GM10248 (cell line): ENCODE measurements at places on chromosomes 4 and X.

DNA sequence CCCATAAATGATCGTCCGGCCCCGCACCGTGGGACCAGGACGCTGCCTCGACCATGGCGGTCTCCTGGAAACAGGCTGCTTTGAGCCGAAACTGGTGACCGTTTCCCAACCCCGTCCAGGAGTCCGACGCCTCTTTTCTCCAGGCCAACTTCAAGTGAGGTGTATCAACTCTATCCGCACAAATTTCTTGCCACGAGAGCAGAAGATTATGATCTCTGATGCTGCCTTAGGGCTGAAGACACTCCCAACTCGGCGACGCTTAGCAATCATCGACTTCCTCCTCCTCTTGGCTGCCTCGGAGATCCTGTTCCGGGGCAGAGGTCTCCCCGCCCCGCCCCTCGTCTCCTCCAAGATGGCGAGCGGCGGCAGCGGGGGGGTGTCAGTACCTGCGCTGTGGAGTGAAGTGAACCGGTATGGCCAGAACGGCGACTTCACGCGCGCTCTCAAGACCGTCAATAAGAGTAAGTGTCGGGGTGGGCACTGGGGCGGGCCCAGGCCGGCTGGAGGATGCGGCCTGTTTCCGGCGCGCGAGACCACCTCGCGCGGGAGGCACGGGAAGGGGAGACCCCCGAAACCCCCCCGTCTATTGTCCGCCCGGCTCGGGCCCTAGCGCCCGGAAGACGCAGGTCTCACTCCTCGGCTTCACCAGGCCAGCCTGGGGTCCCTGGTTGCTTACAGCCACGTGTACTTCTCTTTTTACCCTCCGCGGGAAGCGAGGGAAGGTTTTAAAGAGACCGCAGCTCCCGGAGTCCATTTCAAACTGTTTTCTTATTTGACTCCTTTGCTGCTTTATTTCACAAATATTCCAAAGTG, at the start of gene SRP72:
SRP72 (plus strand) TSS at position 334 of the 813 bp plus-strand sequence; CDS start at position 353, 19 bp downstream.
- DNase-seq, result peak; percentile 92

- DNase-seq, result no peak
Observed at GRCh38 chr4:32135642-32136041, 1415.5 kb downstream of the PCDH7 start.

DNA sequence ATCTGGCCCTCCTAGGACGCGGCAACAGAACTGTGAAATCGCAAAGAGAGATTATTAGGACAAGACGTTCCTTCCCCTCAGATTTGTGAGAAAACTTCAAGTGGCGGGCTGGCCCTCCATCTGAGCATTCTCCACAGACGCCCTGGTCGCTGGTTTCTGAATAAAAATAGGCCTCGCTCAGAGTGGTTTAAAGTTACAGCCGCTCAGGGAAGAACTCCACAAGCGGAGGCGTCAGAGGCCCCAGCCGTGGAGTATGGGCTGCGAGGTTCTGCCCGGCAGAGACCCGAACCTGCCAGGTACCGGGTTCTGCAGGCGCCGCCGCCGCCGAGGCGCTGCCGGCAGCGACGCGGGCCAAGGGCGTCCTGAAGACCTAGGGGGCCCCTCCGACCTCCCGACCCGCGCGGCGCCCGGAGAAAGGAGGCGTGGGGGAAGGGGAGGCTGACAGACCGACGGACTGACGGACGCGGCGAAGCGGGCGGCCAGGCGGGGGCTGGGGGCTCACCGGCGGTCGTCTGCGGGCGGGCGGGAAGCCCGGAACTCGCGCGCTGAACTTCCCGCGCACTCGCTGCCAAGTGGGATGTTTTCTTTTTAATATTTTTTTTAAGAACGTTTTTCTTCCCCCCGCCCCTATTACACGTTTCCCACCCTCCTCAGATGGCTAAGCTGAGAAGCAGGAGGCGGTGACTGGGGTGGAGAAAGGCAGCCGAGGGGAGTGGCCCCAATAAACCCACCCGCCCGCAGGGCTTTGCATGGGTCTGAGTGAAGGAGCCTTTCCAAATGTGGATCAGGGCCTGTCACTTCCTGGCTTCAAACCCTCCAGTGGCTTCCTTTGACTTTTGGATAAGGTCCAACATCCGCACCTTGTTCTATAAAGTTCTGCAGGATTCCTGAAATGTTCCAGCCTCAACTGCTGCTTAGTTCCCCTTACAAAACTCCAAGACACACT, at the start of gene PABPC4L:
PABPC4L (minus strand) TSS at position 574 of the 946 bp plus-strand sequence. CDS start 770 bp downstream, outside the sequence.
- no peak for DNase-seq

DNA sequence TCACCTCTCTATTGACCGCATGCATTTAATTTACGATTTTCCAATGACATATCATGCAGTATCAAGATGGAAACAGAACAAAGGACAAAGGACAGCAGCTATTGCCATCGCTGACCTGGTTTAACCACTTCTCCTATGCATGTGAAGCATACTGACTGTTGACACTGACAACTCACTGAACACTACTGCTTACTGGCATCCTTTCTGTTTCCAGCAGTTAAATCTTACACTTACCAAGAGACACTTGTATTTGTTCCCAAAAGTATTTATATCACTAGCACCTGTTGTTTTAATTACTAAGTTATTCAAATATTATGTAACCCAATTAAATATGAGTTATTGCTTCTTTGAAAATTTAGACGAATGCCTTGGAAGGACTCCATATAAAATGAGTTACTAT, 176.7 kb downstream of the PDGFC start:
- no peak for DNase-seq

DNA sequence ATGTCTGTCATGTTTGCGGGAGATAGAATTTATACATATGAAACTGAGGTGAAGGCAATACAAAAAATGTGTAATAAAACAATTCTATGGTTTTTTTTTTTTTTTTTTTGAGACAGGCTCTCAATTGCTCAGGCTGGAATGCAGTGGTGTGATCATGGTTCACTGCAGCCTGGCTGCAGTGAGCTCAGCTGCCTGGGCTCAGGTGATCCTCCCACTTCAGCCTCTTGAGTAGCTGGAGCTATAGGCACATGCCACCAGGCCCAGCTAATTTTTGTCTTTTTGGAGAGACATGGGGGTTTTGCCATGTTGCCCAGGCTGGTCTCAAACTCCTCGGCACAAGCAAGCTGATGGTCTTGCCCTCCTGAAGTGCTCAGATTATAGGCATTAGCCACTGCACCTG, 10.1 kb downstream of the RADX start:
- DNase-seq, result no peak

GRCh38 chrX:127861611-127862010, 190.6 kb downstream of the ACTRT1 start:
- DNase-seq, result no peak

GRCh38 chr4:135365065-135365464, 1163.5 kb upstream of the PABPC4L start:
- DNase-seq, result no peak

- peak; percentile 5 for DNase-seq
Observed at GRCh38 chrX:109472939-109473735, 8.7 kb downstream of the GUCY2F start.

GRCh38 chr4:54717694-54718093, 59.9 kb downstream of the KIT start:
- no peak for DNase-seq

DNA sequence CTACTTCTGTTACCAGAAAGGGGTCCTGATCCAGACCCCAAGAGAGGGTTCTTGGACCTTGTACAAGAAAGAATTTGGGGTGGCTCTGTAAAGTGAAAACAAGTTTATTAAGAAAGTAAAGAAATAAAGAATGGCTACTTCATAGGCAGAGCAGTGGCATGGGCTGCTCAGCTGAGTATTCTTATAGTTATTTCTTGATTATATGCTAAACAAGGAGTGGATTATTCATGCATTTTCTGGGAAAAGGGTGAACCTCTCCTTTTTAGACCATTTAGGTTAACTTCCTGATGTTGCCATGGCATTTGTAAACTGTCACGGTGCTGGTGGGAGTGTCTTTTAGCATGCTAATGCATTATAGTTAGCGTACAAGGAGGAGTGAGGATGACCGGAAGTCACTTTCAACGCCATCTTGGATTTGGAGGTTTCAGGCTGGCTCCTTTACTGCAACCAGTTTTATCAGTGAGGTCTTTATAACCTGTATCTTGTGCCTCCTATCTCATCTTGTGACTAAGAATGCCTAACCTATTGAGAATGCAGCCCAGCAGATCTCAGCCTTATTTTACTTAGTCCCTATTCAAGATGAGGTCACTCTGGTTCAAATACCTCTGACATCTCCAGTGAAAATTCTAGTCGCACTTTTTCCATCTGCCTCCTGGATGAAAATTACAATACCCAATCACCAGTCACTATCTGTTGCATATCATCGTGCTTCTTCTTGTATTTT, 15.5 kb upstream of the TDO2 start:
- DNase-seq, result no peak

GRCh38 chr4:105714071-105714521, 5.5 kb downstream of the GSTCD start:
- peak; percentile 26 for DNase-seq

- no peak for DNase-seq
Observed at GRCh38 chrX:109940411-109940810, 62.5 kb upstream of the TMEM164 start.

DNA sequence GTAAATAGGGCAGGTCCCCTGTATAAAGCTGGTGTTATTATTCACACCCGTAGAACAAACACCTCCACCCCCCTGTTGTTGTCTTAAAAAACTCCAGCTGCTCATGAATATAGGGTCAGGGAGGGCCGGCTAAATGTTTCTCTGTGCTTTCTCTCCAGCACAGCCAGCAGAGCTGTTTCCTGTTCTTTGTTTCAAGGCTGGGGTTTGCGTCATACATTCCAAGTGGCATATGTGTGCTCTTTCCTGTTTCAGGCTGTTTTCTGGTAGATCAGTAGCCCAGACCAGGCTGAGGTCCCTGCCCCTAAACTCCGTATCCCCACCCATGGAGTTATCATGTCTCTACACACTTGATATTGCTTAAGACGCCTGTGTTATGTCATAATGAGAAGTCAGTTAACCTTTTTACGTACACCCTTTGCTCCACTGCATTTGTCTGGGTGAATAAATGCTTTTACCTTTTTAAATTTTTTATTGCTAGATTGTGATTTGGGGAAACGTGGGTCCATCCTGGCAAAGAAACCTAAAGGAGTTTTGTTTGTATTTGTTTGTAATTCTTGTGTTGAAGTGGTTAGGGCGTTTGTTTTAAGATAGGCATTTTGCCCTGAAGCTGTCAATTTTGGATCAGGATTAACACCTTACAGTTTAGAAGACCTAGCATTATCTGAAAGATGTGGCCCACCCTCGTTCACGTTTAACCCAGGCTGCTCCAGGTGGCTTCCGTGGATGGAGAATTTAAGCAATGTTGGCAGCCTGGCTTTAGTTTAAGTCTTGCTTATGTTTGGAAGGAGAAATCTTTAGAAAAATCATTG, 3.3 kb downstream of the KLF3 start:
- peak; percentile 33 for DNase-seq

- no peak for DNase-seq
Observed at GRCh38 chrX:132694382-132694781, 205.5 kb upstream of the MBNL3 start.

DNA sequence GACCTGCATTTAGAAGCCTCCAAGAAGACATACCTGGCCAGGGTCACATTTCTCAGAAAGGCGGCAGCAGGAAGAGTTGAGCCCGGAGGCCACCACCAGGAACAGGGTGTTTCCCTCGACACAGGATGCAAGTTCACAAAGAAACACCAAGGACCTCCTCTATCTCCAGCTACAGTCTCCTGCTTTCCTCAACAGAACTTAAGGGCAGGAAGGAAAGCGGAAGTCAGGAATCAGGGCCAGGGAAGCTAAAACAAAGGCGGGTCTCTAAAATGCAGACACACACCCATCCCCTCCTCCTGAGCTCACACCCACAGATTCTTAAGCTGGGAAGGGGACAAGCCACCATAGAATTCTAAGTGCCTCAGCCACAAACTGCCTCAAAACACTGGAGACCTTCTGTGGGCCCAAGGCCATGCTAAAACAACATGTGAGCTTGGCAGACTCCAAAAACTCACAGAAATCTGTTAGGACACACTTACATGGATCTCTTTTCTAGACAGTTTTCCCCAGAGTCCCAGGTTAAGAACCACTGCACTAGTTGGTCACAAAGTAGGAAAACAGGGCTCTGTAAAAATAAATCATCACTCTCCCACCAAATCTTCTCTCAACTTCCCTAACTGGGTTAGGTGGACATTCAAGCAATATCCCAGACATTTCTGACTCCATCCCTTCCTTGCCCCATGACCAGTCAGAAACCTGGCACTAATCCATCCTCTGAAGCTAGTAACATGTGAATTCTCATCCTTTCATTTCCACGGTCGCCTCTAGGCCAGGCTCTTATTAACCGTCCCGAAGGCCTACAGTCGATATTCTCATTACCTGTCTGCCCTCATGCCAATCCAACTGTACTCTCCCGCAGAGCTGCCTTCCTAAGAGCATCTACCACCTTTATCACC, 163.2 kb downstream of the APBB2 start:
- DNase-seq, result no peak

- DNase-seq, result no peak
Observed at GRCh38 chrX:97074400-97074799, 190.7 kb downstream of the RPA4 start.

DNA sequence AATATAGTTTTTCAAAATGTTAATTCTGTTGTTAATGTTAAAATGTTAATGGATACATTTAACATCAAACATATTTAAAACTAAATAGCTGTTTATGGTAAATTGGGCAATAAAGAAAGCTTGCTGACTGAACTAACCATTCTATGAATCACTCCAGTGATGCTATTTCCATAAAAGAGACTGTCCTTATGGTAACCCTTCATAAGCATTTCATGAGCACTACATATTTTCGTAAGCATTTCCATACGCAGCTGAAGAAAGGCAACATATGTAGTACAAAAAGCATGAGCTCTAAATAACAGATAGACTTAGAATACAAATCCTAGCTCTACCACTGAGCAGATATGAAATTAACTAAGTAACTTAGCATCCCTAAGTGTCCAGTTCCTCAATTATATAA, 188.9 kb downstream of the COL25A1 start:
- DNase-seq, result no peak

- no peak for DNase-seq
Observed at GRCh38 chr4:97662133-97662532, 481.1 kb downstream of the STPG2 start.

- no peak for DNase-seq
Observed at GRCh38 chr4:67035501-67035900, 509.8 kb downstream of the CENPC start.

- no peak for DNase-seq
Observed at GRCh38 chrX:21166272-21166982, 207.8 kb upstream of the CNKSR2 start.

- peak; percentile 57 for DNase-seq
Observed at GRCh38 chrX:136953867-136954787, 73.6 kb upstream of the RBMX start.
